Fibroblast of skin of left quadriceps (primary cell): ENCODE measurements at places on chromosomes 13 and 19.

DNA sequence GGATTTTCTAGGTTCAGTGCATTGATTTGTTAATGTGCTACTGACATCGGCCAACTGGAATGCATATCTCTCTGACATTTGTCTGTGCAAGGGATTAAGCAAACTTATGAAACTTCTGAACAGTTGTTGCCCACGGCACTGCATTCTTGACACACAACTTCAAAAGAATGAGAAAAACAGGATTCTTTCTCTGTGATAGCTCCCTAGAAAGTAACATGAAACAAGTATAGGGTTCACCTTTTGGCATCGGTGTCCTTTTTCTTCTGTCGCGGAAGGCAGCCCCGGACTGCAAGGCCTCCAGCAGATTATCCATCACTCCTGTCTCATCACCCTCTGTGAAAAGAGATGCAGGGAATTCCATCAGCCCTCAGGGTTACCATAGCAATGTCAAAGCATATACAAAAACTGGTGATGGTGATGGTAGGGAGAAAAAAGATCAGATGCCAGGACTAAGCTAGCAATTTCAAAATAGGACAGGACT is 389.2 kb downstream of the DIAPH3 start:
- DNase-seq: peak; percentile 49

DNA sequence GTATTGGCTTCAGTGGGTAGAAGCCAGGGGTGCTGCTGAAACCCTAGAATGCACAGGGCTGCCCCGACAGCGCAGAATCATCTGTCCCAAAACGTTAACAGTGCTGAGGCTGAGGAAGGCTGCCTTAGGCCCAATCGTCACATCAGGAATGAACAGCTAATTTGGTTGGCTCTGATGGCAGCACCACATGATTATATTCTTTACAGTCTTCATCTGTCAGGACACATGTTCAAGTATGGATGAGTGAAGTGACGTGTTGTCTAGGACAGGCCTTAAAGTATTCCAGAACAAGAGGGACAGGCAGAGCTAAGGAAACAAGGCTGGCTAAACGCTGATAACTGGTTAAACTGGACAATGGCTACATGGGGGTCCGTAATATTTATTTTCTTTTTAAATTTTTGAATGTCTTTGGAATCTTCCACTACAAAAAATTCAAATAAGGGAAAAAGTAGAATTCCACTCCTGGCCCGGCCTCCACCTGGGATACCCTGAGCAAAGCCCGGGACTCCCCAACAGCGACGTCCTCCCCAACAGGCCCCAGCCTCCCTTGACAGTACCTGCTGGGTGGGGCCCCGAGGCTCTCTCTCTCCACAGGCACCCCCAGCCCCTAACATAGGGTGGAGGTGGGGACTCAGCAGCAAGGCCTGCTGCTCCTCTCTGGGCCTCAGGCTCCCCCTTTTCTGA is 14.8 kb upstream of the CCNP start:
- DNase-seq: no peak

DNA sequence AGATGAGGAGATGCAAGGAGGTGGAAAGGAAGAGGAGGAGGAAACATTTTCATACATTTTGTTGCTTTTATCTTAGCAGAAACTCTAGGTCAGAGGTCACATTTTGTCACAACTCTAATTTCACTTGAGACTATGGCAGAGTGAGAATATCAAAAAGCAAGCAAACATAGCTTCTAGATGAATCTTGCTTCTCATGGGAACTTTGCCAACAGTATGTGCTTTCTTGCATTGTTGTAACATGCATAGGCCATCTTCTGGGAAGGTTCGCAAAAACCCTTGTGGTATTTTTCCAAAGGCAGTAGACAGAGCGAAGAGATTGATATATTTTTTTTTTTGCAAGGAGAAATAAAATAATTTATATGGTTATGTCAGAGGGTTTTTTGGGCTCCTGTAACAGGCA is 291.3 kb downstream of the MTUS2 start:
- DNase-seq: no peak

- peak; percentile 7 for DNase-seq
These were observed 17.3 kb upstream of the CLDN10 start for GRCh38 chr13:95535243-95535642.

DNA sequence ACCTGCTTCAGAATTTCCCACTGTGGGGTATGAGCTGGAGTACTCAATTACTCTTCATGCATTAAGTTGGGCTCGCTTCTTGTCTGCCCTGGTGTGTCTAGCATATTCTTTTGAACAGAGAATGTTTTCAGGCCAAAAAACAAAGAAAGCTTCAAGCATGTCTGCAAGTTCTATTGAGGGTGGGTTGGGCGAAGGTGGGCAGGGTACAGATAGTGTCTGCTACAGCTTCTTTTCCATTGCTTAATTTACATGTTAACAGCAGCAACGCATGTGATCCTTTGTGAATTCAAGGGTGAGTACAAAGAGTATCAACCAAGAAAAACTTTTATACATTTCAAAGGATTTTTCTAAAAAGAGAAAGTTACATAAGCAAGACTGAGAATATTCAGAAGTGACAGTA is 406.5 kb downstream of the IRS2 start:
- no peak for DNase-seq

GRCh38 chr13:40692946-40693345 is 26.5 kb upstream of the FOXO1 start:
- no peak for DNase-seq

DNA sequence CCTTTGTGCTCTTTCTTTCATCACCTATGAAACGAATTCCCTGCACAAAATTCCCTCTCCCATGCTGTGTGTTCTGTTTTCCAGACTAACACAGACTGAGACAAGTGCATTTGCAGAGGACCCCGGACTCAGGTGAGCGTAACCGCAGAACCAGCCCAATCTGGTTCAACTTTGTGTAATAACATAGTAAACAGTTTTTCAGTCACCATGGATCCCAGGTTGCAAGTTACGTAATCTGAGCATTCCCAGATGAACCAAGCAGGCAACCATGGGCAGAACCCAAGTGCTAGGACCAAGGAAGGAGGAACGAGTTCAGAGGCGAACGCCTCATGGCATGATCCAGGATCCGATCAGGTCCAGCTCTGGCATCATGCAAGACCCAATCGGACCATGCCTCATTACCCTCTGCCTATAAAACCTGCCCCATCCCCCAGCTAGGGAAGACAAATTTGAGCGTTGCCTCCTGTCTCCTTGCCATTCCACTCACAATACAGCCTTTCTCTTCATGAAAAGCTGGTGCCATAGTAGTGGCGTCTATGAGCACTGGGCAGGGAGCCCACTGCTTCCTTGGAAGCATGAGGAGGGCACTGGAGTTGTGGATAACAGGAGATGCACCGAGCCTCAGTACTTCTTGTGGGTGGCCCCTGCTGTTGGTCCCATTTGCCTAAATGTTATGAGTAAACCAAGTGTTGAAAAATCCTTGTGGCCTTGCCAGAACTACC is 107.6 kb downstream of the ABCC4 start:
- DNase-seq: no peak

- DNase-seq: no peak
These were observed 3.7 kb upstream of the ZNF552 start for GRCh38 chr19:57818378-57818777.

DNA sequence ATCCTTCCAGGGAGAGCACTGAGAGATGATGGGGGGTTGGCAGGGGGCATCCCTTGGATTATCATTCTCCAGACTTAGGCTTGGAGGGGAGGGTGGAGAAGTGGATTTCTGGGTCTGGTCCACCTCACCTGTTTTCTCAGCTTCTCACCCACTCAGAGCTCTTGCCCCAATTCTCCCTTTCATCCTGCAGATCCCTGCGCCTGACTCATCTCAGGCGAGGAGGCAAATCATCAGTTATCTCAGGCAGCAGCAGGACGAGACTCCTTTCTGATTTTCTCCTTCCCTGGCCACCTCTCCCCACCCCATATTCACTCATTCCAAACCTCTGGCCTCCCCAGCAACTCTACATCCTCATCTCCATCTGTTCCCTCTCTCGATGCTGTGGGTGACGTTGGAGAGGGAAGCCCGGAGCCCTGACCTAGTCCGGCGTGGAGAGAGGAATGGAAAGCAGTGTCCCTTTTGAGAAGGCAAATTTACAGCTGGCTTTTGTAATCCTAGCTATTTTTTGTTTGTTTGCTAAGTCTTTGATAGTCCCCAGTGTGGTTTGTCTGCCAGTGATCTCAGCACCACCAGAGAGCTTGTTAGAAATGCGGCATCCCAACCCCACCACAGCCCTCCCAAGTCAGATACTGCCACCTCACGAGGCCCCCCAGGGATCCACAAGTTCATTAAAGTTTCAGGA is 24.0 kb upstream of the TPT1 start:
- DNase-seq: no peak

DNA sequence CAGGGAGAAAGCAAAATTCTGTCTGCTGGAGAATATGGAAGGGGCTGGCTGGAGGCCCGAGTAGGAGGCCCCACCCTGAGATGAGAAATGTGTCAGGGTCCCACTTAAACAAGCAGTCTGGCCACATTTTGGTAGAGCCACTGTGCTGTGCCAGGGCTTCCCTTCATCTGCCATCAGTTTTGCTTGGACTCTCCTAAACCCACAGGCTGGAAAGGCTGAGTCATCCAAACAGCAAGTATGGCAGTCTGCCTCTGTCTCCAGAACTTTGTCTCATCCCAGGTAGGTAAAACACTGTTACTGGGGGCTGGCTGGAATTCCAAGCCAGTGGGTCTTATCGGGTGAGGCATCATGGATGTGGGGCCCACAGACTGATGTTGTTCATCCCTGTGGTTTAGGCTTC is 1390.6 kb downstream of the UQCRFS1 start:
- DNase-seq: no peak

- DNase-seq: no peak
These were observed 98.0 kb downstream of the SPRY2 start for GRCh38 chr13:80242728-80243427.

GRCh38 chr13:79034341-79034740 is 371.7 kb downstream of the RBM26 start:
- DNase-seq: no peak

GRCh38 chr13:89968470-89968869 is 1379.0 kb upstream of the MIR17HG start:
- no peak for DNase-seq

GRCh38 chr13:22883956-22884355 is 296.8 kb upstream of the SGCG start:
- no peak for DNase-seq

DNA sequence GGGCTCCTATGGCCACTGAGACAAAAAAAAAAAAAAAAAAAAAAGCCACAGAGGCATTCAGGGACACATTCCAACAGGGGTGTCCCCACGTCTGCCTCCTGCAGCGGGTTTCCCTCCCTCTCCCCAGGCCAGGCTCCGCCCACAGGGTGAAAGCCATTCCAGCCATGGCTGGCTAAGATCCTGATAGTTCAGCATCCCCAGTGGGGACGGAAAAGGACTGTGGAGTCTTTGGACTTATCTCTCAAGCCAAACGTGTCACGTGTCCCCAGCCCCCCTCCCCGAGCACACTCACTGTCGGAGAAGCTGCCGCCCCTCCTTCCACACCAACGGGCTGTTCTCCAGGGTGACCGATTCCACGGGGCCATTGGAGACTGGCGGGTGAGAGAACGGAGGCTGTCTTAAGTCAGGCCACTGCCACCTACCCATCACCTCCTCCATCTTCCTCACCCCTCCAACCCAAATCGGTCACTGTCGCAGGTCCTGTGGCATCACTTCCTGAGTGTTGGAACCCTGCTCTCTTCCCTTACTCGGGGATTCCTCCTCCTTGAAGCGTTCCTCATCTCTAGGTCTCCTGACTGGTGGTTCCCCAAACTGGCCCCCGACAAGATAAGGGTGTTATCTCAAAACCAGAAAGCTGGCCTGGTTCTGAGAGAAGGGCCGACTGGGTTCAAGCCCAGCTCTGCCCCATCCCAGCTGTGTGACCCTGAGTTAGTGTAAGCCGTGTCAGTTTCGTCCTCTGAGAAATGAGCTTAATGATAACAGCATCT is 9.1 kb upstream of the FKRP start:
- DNase-seq: no peak

DNA sequence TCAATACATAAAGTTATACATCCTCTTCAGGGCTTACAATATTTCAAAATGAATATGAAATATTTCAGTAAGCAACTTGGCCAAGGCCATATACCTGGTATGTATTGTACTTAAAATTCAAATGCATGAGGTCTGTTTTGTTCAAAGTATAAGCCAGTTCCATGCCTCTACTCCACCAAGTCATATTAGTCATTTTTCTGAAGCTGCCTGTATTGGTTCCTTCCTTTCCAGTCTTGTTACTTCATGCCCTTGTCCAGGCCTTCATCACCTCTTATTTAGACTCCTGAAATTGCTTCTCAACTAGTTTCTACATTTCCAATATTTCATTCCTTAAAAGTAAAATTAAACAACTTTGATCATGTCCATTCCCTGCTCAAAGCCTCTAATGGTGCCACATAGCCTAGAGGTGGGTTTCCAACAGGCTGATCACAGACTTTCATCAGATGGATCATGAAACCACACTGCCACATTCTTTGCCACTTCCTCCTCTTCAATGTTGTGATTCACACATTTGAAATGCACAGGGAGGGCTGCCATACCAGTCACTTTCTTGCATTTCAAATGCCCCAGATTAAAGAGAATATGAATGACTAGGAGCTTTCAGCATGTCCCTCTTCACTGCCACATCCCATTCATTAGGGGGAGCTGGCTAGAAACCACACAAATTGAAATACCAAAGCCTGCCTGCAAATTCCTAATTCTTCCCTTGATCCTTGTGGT is 424.1 kb upstream of the DACH1 start:
- DNase-seq: peak; percentile 46

GRCh38 chr19:5707576-5708575 is 12.1 kb downstream of the LONP1 start:
- DNase-seq: no peak

- DNase-seq: no peak
These were observed 10.8 kb downstream of the LATS2 start for GRCh38 chr13:21050288-21051197.

DNA sequence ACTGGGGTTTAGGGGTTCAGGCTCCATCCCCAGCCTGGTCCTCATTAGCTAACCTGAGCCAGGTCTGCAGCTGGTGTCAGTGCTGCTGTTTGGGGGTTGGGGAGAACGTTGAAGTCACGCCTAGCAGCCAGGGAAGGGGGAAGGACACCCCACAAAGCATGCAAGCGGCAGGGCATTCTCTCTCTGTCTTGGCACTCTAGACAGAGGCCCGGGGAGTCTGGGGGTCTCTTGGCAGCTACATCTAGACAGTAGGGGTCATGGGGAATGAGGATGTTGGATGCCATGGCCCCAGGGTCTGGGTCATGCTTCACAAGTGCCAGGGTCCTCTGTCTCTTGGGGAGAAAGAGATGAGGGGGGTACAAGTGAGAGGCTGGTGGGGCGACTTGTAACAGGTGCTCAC is 2.6 kb downstream of the ERICH4 start:
- no peak for DNase-seq
